ENCODE measurements at places on chromosomes 3 and 15. TPM values are rescaled to one million over a fixed set of nuclear protein-coding genes. Genes with fewer than 3 reads are reported as not detected.

TIMP4 gene
- total RNA-seq, result not detected

ARGFX gene
- not detected for total RNA-seq

ZBTB47 gene
- total RNA-seq, result 0.55 TPM

TMEM45A gene
- 0.22 TPM for total RNA-seq

ITIH1 gene
- not detected for total RNA-seq

C2CD4A gene
- total RNA-seq, result 0.14 TPM

ATP13A4 gene
- total RNA-seq, result 2.8 TPM

CSPG4 gene
- total RNA-seq, result not detected

CHRNB4 gene
- not detected for total RNA-seq

TMEM207 gene
- total RNA-seq, result not detected
